Breast epithelium (tissue), 4 donors: ENCODE measurements at places on chromosomes 3 and 15. TPM values are rescaled to one million over a fixed set of nuclear protein-coding genes. Genes with fewer than 3 reads are reported as not detected.

The FGF7 gene
- 178 TPM for total RNA-seq

The KBTBD8 gene
- 1.6 TPM for total RNA-seq

The RARRES1 gene
- total RNA-seq: 568 TPM

The DNAH1 gene
- total RNA-seq: 11.5 TPM

The PROS1 gene
- total RNA-seq: 65.4 TPM

The SHISA5 gene
- 77.0 TPM for total RNA-seq

The ZKSCAN7 gene
- total RNA-seq: 5.2 TPM

- no peak for DNase-seq
Observed at GRCh38 chr3:187983484-187984124, 170.4 kb upstream of the LPP start.

DNA sequence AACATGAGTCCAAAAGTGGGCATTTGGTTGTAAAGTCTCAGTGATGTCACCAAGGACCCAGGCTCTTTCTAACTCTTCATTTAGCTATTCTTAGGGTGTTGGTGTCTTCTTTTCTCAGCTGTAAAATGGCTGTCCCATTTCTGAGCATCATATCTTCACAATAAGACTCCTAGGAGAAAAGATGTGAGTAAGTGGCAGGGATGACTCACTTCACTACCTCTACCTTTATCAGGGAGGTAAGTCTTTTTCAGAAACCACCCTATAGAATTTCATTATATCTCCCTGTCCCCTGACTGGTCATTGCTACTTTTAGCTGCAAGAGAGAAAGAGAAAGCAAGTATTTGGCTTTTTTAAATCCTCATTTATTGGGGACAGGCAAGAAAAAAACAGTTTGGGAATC, 300.2 kb upstream of the RBMS3 start:
- no peak for DNase-seq

DNA sequence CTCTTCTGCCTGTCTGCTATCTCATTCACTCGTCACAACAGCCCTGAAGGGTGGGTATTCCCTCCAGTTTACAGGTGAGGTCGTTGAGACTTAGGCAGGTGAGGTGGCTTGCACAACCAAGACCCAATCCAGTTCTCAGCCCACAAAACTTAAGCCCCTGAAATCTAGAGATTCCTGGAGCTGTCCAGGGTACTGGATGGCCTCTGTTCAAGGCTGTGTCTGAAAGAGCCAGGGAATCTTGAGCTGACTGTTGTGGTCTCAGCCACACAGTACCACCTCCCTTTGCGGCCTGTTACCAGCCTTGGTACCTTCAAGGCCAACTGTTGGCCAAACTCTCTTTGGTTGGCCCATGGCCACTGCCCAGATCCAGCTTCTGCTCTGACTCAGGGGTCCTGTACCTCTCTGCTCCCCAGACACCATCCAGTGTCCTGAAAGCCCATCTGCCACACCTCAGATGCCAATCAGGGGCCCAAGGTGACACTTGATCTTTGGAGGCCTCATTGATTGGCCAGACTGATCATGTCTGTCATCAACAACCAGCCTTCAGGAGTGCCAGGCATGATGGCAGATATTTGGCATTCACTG, 10.9 kb upstream of the FAM107A start:
- DNase-seq: no peak

GRCh38 chr3:134803051-134803505, 8.0 kb downstream of the EPHB1 start:
- DNase-seq: no peak

- no peak for DNase-seq
Observed at GRCh38 chr15:25775317-25775912, 87.7 kb downstream of the ATP10A start.

DNA sequence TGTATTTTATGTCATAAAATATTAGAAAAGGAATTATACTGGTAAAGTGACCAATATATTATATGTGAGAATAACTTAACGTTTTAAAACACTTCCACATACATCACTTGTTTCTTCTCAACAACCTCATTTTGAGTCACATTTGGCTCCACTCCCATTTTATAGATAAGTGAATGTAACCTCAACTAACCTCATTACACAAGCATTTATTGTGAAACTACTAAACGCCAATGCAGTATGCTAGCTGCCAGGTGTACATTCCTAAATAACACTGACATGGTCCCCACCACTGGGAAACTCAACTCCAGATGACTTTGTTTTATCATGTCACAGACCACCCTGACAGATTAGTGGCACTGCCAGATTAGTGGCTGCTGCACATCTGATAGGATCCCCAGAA, 249.7 kb upstream of the CNTN4 start:
- no peak for DNase-seq

GRCh38 chr3:61637088-61638051, 76.0 kb downstream of the PTPRG start:
- no peak for DNase-seq

DNA sequence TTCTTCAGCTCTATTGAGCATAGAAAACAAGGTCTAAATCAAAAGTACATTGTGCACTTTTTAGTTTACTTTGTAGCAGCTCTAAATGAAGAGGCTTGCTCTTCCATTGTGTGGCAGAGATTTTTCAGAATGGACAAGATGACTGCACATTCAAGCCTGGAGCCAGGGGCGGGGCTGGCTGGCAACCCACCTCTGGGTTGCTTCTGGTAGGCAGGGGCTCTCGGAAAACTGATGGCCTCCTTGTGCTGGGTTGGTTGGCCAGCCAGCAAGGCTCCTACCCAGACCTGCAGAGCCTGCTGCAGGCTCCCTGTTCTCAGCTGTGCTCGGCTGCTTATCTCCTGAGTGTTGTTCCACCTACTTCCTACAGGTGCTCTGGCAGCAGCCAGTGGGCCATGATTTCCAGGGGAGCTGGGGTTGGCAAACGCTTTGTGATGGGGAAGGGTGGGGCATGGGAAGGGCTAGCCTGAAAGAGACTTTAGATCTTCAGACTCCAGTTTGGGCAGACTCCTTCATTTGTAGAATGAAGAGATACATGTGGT, 8.8 kb downstream of the BSN start:
- DNase-seq: no peak

DNA sequence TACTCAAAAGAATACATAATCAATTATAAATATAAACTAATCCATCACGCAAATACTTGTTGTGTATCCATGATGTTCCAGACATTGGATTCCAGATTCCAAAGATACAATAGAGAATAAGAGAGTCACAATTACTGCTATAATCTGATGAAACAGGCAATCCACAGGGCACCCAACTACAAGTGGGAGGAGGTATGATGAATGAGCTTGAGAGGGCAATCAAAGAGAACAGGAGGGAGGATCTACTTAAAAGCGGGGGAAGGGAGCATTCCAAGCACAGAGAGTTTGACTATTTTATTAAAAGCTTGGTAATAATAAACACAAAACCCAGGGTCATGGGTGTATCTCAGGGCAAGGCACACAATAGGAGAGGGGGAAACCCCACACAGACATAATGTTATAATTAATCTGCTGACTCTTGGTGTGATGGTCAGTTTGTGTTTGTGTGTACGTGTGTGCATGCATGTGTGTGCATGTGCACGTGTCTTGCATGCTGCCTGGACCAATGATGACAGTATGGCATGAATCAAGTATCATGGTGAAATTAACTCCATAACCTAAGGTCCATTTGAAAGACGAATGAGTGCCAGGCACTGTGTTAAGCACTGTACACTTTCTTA, 325.4 kb upstream of the WNT5A start:
- DNase-seq: no peak

DNA sequence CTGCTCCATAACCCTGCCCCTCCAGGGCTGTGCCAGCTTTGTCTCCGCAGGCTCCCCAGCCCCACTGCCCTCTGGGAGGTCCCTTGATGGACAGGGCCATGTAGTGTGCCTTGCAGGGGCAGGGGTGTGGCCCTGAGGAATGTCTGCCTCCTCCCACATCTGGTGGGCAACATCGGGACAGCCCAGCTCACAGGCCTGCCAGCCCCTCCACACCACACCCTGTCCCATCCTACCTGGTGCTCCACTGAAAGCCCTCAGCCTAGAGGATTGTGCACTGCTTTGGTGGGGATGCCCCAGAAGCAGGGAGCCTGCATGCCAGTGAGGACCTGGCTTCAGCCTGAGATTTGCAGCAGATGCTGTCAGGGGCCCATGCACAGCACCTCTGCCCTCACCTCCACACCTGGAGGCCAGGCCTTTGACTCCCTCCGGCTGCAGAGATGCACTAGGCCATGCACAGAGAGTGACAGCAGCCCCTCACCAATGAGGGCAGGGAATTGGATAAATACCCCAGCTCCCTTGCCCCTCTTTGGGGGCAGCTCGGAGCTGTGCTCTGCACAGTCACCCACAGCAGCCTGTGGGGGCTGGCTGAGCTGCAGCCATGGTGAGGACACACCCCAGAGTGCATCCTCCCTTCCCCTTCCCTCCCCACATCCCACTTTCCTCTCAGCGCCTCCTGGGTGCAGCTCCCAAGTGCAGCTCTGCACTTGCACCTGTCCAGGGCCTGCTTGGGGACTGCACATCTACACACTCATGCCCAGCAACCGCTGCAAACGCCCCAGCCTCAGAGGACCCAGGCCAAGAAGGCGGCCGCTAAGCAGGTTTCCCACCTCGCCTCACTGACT, 2.7 kb downstream of the C3orf22 start:
- DNase-seq: peak; percentile 8

DNA sequence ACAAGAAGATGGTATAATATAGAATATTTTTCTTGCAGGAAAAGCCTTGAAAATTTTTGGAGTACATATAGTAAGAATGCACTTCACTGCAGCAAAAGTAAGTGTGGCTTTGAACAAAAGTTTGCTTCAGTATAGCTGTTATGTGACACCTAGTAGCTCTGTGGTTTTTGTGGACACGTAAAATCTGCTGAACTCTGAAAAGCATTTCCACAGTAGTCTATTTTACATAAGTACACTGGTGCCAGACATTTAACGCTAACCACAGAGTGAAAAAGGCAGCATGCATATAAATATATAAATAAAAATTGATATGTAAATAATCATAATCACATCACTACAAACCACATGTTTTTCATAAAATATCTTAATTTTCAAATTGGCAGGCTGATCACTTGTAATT, 39.8 kb downstream of the CGGBP1 start:
- DNase-seq: no peak

DNA sequence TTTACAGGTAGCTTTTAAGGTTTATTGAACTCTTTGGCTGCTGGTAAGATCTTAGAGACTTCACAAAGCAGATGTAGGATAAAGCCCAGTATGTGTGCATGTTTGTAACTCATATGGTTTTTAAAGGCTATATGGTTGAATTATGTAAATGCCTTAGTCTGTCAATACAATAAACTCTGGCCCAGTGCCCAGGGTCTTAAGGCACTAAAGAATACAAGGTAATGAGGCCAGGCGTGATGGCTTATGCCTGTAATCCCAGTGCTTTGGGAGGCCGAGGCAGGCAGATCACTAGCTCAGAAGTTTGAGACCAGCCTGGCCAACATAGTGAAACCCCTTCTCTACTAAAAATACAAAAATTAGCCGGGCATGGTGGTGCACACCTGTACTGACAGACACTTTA, 170.3 kb upstream of the CGNL1 start:
- no peak for DNase-seq

DNA sequence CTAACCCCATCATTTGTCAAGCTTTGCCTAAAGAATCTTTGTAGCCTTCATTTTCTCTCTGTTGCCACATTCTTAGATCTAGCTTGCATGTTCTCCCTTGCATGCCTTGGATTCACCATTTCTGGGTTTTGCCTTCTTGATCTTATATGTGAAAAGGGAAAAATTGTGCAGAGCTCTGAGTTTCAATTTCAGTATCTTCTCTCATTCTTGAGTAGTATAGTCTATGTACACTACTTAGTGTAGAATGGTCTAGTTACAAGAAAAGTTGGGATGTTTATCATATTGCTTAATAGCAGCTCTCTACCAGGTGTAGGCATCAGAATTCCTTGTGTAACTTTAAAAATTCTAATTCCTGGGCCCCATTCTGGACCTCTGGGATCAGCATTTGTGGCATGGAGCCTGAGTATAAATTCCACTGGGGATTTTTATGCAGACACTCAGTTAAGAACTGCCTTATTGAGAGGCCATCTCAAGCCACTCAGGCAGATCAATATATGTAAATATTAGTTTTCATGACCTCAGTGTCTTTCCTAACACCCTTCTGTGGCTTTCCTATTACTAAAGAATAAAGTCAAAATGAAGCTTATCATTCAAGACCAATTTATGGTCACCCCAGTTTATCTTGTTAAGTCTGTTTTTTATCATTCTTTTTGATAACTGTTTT, 23.4 kb downstream of the GTF2E1 start:
- no peak for DNase-seq

DNA sequence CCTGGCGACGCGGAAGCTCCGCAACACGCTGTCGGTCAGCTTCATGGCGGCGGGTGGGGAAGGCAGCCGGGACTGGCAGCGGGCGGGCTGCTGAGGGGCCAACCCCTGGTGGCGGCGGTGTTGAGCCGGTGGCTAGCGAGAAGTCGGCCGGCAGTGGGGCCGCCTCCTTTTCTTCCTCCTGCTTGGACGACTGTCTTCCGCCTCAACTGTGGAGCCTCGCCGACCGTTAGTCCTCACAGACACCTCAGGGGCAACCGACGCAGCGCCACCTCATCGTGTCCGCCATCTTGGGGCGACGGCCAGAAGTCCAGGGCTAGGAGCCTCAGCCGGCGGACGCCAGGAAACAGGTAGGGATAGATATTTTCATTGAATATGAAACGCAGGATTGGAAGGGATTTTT, 875.1 kb downstream of the NSUN3 start:
- DNase-seq: no peak

DNA sequence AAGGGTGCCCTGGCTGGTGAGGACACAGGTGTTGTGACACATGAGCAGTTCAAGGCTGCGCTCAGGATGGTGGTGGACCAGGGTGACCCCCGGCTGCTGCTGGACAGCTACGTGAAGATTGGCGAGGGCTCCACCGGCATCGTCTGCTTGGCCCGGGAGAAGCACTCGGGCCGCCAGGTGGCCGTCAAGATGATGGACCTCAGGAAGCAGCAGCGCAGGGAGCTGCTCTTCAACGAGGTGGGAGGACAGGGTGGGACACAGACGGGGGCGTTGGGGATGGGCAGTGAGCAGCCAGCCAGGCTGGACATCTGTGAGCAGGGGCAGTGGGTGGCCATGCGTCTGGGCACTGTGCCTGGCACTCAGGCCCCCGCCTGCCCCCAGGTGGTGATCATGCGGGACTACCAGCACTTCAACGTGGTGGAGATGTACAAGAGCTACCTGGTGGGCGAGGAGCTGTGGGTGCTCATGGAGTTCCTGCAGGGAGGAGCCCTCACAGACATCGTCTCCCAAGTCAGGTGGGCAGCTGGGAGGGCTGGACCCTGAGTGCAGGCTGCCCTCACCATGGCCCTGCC, 10.3 kb downstream of the ANKRD63 start:
- DNase-seq: no peak

DNA sequence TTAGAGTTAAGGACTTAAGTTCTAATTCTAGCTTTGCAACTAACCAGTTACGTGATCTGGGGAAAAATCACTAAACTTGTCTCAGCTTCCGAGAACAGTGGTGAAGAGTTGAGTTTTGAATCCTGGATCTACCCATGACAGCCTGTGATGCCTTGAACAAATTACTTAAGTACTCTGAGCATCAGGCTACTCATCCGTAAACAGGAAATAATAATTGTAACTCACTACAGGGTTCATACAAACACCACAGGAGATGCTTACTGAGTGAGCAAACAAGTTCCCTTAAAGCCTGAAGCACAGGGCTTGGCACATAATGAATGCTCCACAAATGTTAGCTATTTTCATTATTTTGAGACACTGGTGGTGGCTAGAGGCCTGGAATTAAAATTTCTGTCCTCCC, 158.8 kb downstream of the ERC2 start:
- DNase-seq: no peak
